Activated naive CD8-positive, alpha-beta T cell treated with anti-CD3 and anti-CD28 coated beads for 36 hours (primary cell): ENCODE measurements at places on chromosomes 16 and 17. TPM values are rescaled to one million over a fixed set of nuclear protein-coding genes. Genes with fewer than 3 reads are reported as not detected.
A peak's percentile ranks its signal among the peaks of the same experiment; 100 is the strongest.

DNA sequence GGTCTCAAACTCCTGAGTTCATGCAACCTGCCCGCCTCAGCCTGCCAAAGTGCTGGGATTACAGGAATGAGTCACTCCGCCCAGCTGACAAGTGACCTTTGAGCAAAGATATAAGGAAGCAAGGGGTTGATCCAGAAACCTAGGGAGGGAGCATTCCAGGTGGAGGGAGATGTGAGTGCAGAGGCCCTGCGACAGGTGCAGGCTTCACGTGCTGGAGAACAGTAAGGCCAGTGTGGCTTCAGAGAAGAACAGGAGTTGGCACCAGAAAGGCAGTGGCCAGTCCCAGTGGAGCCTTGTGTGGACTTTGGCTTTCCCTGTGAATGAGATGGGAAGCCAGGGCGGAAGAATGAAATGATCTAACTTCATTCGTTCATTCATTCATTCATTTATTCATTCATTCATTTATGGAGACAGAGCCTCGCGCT lies 73.6 kb upstream of the HAS3 start:
- H3K4me3 ChIP-seq, result no peak overlapping the region
- peaks cover 4% of the 10 kb centered on the region for H3K4me1 ChIP-seq
- H3K27ac ChIP-seq, result no peak overlapping the region

- H3K4me3 ChIP-seq, result peak overlapping the region; percentile 70
- no peak for DNase-seq
- H3K36me3 ChIP-seq, result no peaks in the 10 kb centered on the region
- H3K4me1 ChIP-seq, result peaks cover 19% of the 10 kb centered on the region
These were observed 52.0 kb upstream of the AMZ2 start for GRCh38 chr17:68195667-68196393.

- H3K4me1 ChIP-seq, result no peaks in the 10 kb centered on the region
- H3K4me3 ChIP-seq, result no peak overlapping the region
- H3K27ac ChIP-seq, result no peak overlapping the region
- no peak for DNase-seq
- H3K27me3 ChIP-seq, result no peaks in the 10 kb centered on the region
These were observed 429.8 kb downstream of the TOX3 start for GRCh38 chr16:52117171-52117570.

DNA sequence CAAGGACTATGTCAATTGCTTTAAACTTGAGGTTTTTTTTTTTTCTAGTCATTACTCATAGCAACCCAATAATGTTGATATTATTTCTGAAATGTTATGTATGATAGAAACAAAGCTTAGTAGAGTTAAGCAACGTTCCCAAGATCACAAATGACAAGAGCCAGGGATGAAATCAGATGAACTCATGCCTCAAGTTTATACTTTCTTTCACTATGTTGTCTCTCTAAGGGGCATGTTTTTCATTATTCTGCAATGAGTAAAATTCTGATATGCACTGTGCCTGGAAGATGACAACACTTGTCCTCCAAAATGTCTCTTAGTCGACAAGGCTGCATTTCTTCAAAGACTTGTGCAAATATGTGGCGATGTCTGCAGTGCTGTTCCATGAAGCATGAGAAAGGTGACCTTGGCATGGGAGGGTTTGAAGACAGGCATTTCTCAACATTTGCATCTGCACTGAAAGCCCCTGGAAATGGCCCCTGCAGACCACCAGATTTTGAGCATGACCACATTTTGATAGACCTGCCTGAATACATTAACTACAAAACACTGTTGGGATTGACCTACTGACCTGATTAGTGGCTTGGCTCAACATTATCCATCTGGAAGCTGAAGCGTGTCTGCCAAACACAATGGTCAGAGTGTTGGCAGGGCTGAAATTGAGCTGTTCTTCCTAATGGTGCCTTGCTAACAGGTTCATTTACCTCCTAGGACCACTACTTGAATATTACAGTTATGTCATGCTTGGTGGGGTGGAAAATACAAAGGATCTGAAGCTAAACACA lies 1027.5 kb downstream of the CDH11 start:
- no peaks in the 10 kb centered on the region for H3K36me3 ChIP-seq
- no peaks in the 10 kb centered on the region for H3K27me3 ChIP-seq
- no peaks in the 10 kb centered on the region for H3K4me1 ChIP-seq
- H3K27ac ChIP-seq, result no peak overlapping the region
- DNase-seq, result no peak
- H3K4me3 ChIP-seq, result no peak overlapping the region

- no peak overlapping the region for H3K27ac ChIP-seq
- H3K4me3 ChIP-seq, result peak overlapping the region; percentile 20
- DNase-seq, result peak; percentile 67
- H3K36me3 ChIP-seq, result no peaks in the 10 kb centered on the region
- H3K27me3 ChIP-seq, result no peaks in the 10 kb centered on the region
These were observed 60.8 kb downstream of the TEX14 start for GRCh38 chr17:58630883-58631522.

DNA sequence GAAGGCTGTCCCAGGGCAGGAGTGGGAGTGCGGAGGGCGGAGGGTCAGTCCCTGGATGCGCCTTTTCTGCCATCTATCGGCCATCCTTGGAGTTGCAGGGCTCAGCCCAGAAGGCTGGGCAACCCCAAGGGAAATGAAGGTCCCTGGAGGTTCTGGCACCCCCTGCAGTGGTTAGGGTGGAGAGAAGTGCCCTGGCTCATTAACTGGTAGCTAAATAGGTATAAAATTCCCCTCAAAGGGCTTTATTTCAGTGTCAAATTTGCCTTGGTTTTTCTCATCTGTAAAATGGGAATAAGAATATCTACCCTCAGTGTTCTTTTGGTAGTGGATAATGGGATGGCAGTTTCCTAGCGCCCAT lies 22.4 kb downstream of the C17orf75 start:
- H3K4me1 ChIP-seq, result peaks cover 22% of the 10 kb centered on the region
- peak; percentile 80 for DNase-seq
- H3K4me3 ChIP-seq, result peak overlapping the region; percentile 74
- no peaks in the 10 kb centered on the region for H3K36me3 ChIP-seq
- peaks cover 21% of the 10 kb centered on the region for H3K27me3 ChIP-seq

- H3K4me1 ChIP-seq, result no peaks in the 10 kb centered on the region
- no peak overlapping the region for H3K27ac ChIP-seq
- peaks cover 78% of the 10 kb centered on the region for H3K27me3 ChIP-seq
- peak; percentile 79 for DNase-seq
These were observed 22.3 kb upstream of the ZNHIT3 start for GRCh38 chr17:36463916-36464764.

- H3K27ac ChIP-seq, result peak overlapping the region; percentile 78
- no peak for DNase-seq
These were observed 525.8 kb upstream of the GOT2 start for GRCh38 chr16:59259950-59260319.

GRCh38 chr16:53053967-53054669 lies 673 bp upstream of the CHD9 start:
- DNase-seq, result peak; percentile 13
- H3K27me3 ChIP-seq, result peaks cover 17% of the 10 kb centered on the region
- peaks cover 20% of the 10 kb centered on the region for H3K4me1 ChIP-seq

DNA sequence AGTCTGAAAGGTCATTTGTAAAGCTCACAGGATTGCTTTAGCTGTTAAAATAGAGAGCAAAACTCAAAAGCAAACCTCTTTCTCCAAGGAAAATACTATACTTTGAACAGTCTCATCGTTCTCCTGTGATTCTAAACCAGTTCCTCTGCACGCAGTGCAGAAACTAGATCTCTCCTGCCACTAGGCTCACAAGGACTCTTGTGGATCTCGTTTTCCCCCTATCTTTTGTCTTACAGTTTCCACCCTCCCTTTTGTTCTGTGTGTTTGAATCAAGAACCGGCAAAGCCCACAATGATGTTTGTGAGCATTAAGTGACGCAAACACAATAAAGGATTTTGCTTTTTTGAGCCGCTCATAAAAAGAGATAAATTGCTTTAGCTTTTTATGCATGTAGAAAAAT lies 1103.5 kb upstream of the RBFOX1 start:
- H3K27ac ChIP-seq, result no peak overlapping the region
- DNase-seq, result no peak
- H3K4me1 ChIP-seq, result no peaks in the 10 kb centered on the region
- no peak overlapping the region for H3K4me3 ChIP-seq

DNA sequence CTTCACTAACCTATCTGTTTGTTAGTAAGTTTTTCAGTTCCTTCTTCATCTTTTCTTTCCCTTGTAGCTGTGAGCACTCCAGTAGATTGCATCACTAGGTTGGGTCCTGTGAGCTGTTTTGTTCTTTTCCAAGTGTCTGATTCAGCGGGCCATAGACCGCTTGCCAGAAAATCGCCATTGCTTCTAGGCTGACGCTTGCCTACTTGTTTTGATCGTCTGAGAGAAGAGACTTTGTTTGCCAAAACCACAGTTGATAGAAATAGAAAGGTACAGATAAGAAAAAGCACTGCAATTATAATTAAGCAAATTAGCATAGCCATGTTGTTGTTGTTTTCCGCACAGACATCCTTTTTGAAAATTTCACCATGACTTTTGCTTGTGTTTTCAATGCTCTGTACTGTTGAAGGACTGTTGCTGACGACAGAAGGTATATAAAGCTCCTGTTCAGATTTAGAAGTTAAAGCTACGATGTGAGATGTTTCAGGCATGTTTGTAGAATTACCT lies 3.1 kb downstream of the EVI2A start:
- H3K4me1 ChIP-seq, result peaks cover 37% of the 10 kb centered on the region
- H3K36me3 ChIP-seq, result peaks cover 26% of the 10 kb centered on the region
- H3K4me3 ChIP-seq, result peak overlapping the region; percentile 79

GRCh38 chr17:59753522-59754467 lies 46.3 kb downstream of the VMP1 start:
- peaks cover 49% of the 10 kb centered on the region for H3K4me1 ChIP-seq
- peak overlapping the region; percentile 32 for H3K4me3 ChIP-seq
- H3K27ac ChIP-seq, result peak overlapping the region; percentile 91
- H3K27me3 ChIP-seq, result no peaks in the 10 kb centered on the region
- peaks cover 26% of the 10 kb centered on the region for H3K36me3 ChIP-seq

- peaks cover 12% of the 10 kb centered on the region for H3K4me1 ChIP-seq
- H3K27ac ChIP-seq, result no peak overlapping the region
- H3K4me3 ChIP-seq, result no peak overlapping the region
- DNase-seq, result peak; percentile 48
These were observed 4.7 kb downstream of the SLC12A3 start for GRCh38 chr16:56869513-56870275.

- H3K4me1 ChIP-seq, result peaks cover 5% of the 10 kb centered on the region
- H3K27me3 ChIP-seq, result peaks cover 27% of the 10 kb centered on the region
- peak; percentile 74 for DNase-seq
- H3K4me3 ChIP-seq, result peak within 1 kb of the TSS; percentile 72
- no peak within 1 kb of the TSS for H3K27ac ChIP-seq
- H3K36me3 ChIP-seq, result no peaks in the 10 kb centered on the region
These were observed at the start of gene ZDHHC1 for GRCh38 chr16:67415872-67416793. ZDHHC1 (minus strand) TSS chr16:67416477; CDS start chr16:67407775, 8,702 bp downstream.

- no peaks in the 10 kb centered on the region for H3K4me1 ChIP-seq
- no peak overlapping the region for H3K27ac ChIP-seq
- H3K27me3 ChIP-seq, result peaks cover 5% of the 10 kb centered on the region
- no peak overlapping the region for H3K4me3 ChIP-seq
- DNase-seq, result no peak
These were observed 4.3 kb upstream of the KRTAP3-1 start for GRCh38 chr17:41013181-41013580.

GRCh38 chr17:81854974-81855774 lies 5.2 kb downstream of the P4HB start:
- H3K27ac ChIP-seq, result no peak overlapping the region
- H3K27me3 ChIP-seq, result no peaks in the 10 kb centered on the region
- peaks cover 19% of the 10 kb centered on the region for H3K4me1 ChIP-seq
- peaks cover 46% of the 10 kb centered on the region for H3K36me3 ChIP-seq
- no peak for DNase-seq

- peaks cover 2% of the 10 kb centered on the region for H3K36me3 ChIP-seq
- peaks cover 28% of the 10 kb centered on the region for H3K4me1 ChIP-seq
- H3K27me3 ChIP-seq, result no peaks in the 10 kb centered on the region
- no peak for DNase-seq
- peak overlapping the region; percentile 22 for H3K4me3 ChIP-seq
- H3K27ac ChIP-seq, result peak overlapping the region; percentile 27
These were observed 7.3 kb upstream of the CD7 start for GRCh38 chr17:82324566-82325285.

DNA sequence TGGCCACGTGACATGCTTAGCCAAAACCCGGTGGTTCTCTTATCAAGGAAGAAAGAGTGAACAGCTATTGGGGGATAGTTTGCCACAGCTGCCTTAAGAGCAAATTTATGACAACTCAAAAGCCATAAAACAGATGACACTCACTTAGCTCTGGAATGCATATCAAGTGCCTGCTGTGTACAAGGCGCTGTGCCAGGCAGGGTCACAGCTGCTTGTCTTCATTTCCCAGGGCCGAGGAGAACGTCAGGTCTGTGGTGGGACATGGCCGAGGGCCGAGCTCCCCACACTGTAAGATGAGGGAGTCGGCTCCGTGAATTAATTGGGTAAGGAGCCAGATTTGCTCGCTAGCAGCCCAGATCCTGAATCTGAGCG lies 14.0 kb downstream of the EEF2K start:
- no peak for DNase-seq
- H3K36me3 ChIP-seq, result peaks cover 18% of the 10 kb centered on the region
- H3K4me1 ChIP-seq, result peaks cover 19% of the 10 kb centered on the region
- H3K27me3 ChIP-seq, result no peaks in the 10 kb centered on the region

DNA sequence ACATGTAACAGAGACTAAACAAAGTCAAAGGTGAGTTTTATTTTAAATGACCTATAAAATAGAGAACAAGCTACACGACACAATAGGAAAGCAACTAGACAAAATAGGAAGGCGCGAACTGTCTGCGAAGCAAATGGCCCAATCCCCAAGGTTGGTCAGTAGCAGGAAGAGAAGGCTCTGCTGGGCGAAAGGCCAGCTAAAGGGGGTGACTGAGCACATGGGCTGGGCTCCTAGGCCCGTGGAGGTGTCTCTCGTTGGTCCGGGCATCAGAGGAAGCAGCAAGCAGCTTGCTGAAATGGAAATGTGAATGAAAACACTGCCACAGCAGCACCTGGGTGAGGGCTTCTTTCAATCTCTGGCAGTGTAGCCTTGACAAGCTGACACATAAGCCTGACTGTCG lies 129.4 kb downstream of the ZNF778 start:
- peaks cover 44% of the 10 kb centered on the region for H3K36me3 ChIP-seq
- H3K4me1 ChIP-seq, result peaks cover 85% of the 10 kb centered on the region
- DNase-seq, result no peak
- H3K27me3 ChIP-seq, result no peaks in the 10 kb centered on the region
- no peak overlapping the region for H3K4me3 ChIP-seq
- peak overlapping the region; percentile 67 for H3K27ac ChIP-seq

GRCh38 chr17:17170346-17170985 lies 35.7 kb downstream of the PLD6 start:
- H3K27me3 ChIP-seq, result no peaks in the 10 kb centered on the region
- H3K27ac ChIP-seq, result no peak overlapping the region
- no peak overlapping the region for H3K4me3 ChIP-seq

Gene CDK5R1
- 9.7 TPM for total RNA-seq

Gene FOXL1
- total RNA-seq, result not detected

Gene ADAD2
- total RNA-seq, result 1.5 TPM

Gene ZNHIT3
- 52.4 TPM for total RNA-seq

Gene NUPR1
- total RNA-seq, result not detected

Gene DPEP3
- total RNA-seq, result 0.42 TPM

Gene SMG1
- 78.9 TPM for total RNA-seq
